ENCODE measurements at places on chromosomes 2 and 18. TPM values are rescaled to one million over a fixed set of nuclear protein-coding genes. Genes with fewer than 3 reads are reported as not detected.

DNA sequence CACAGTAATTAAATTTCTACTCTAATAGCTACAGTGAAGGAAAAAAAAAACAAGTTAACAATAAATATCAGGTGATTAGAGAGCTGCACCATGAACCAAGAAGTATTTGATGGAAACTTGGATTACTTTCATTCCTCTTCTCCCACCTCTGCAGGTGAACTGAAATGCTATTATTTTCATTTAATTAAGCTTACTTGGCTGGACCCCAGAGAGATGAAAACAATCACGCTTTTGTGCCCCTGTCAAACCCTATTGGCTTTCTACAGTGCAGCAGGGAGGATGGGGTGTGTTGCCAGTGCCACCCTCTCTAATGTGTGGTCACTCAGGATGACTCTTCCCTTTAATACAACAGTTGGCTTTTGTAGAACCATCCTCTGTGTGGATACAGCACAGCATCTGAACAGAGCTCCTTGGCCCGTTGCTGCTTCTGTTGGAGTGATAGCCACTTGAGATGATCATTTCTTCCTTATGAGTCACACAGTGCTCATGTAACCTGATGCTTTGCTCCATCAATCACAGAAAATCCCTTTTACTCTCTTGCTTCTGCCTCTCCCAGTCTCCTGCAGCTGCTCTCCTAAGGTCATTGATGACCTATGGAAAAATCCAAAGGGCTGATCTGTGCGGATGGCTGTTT is 5.5 kb upstream of the ARL4C start:
- peaks cover 6% of the 10 kb centered on the region for H3K27me3 ChIP-seq
- no peak overlapping the region for H3K4me3 ChIP-seq
- DNase-seq = no peak
- no peaks in the 10 kb centered on the region for H3K36me3 ChIP-seq
- no peak overlapping the region for H3K27ac ChIP-seq

DNA sequence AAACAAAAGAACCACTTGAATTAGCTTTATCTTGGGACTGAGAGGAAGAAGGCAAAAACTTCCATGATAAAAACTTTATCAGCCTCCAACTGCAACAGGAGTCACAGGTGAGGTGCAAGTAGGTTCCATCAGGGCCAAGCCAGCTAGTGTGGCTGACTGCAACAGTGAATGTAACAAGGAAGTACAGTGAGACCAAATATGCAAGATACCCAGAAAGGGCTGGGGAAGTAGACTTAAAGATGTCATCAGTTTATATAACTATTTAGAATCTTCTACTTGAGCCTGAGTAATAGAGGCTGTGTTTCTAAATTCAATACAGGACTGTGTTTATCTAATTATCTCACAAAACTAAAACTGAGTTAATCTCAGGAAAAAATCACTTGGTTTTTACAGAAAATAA is 14.8 kb downstream of the PLEKHM3 start:
- no peak overlapping the region for H3K27ac ChIP-seq
- no peaks in the 10 kb centered on the region for H3K4me1 ChIP-seq
- no peak overlapping the region for H3K4me3 ChIP-seq

GRCh38 chr2:226211439-226211838 is 588.2 kb downstream of the IRS1 start:
- H3K36me3 ChIP-seq = no peaks in the 10 kb centered on the region
- no peak overlapping the region for H3K27ac ChIP-seq
- H3K4me3 ChIP-seq = no peak overlapping the region
- no peaks in the 10 kb centered on the region for H3K27me3 ChIP-seq
- DNase-seq = no peak

DNA sequence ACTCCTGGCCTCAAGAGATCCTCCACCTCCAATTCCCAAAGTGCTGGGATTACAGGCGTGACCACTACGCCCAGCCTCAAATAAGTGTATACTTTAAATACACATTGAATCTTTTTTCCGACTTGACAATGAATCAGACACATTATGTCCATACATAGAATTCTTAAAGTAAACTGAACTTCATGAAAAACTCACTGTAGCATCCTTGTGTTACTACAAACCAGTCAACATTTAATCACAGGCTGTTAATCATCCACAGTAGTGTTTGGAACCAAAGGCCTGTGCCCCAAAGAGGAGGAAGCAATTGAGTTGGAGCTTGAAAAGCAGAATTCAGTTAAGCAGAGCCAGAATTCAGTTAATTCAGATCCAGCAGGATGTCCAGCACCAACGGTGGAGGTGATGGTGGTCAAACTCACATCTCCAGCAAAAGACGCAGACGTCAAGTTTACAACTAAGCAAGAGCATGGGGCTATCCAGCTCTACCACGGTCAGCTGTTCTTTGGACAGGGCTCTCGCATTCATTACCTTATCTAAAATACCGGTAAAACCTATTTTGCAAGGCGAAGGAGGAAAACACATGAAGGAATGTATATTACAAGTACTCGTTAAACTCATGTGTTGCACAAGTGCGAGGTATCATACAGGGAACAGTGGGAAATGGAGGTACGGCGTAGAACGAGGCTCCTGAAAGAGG is 1.2 kb downstream of the SLC39A6 start:
- peaks cover 10% of the 10 kb centered on the region for H3K27me3 ChIP-seq
- DNase-seq = no peak
- H3K4me3 ChIP-seq = peak overlapping the region; percentile 97
- peaks cover 4% of the 10 kb centered on the region for H3K36me3 ChIP-seq
- peak overlapping the region; percentile 87 for H3K27ac ChIP-seq

PARD3B gene
- 0.66 TPM for total RNA-seq

DNA sequence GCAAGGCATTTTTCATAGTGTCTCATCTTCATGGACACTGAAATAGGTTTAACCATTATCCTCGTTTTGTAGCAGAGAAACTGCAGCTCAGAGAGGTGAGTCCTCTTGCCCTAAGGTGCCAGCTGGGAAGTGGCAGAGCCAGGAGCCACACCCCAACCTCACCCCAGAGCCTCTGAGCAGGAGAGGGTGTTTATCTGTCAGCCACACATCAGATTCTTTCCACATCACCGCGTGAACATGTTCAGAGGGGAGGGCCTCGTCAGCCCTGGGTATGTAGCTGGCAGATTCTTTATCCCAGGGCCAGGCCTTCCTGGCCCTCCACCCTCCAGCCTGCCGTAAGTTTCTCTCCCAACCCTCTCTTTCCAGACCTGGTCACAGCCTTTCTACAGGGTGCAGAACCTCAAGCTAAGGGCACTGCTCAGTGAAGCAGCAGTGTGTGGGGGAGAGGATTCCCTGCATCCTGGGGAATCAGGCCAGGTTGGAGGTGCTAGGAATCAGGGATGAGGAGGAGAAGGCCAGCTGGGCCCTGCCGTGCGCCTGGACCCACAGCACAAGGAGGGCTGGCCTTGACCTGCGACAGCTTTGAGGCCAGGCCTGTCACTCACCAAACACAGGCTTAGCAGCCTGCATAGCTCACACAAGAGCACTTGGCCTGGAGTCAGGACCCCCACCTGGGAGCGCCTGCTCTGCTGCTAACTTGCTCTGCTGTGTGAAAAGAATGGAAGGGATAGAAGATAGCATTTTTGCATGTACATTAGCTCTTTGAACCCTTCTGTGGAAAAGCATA is 111.3 kb upstream of the MCFD2 start:
- no peaks in the 10 kb centered on the region for H3K36me3 ChIP-seq
- H3K4me1 ChIP-seq = peaks cover 6% of the 10 kb centered on the region
- no peak overlapping the region for H3K4me3 ChIP-seq
- H3K27ac ChIP-seq = no peak overlapping the region
- H3K27me3 ChIP-seq = peaks cover 4% of the 10 kb centered on the region
- DNase-seq = no peak

- H3K4me3 ChIP-seq = peak overlapping the region; percentile 45
- peak overlapping the region; percentile 31 for H3K27ac ChIP-seq
- peaks cover 33% of the 10 kb centered on the region for H3K4me1 ChIP-seq
- peaks cover 9% of the 10 kb centered on the region for H3K36me3 ChIP-seq
- H3K27me3 ChIP-seq = peaks cover 26% of the 10 kb centered on the region
- no peak for DNase-seq
Measured at GRCh38 chr2:218895759-218896500, 15.3 kb downstream of the WNT10A start.

DNA sequence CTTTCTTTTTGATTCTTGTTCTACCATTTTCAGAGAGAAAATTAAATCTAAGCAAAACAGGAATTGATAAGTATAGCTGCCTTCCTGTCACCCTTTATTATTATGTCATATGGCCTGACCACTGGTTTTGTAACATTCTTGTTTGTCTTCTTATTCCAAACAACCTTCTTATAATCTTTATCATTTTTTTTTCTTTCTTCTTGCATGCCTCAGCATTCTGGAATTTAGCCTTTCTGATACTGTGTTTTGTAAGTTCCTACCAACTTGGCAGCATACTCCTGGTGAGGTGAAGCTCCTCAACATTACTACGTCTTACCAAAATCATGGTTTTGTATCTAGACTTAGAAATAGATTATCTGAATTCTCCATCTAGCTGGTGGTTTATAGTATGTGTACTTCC is 199.2 kb downstream of the CAMKMT start:
- H3K4me1 ChIP-seq = no peaks in the 10 kb centered on the region
- no peak for DNase-seq
- no peaks in the 10 kb centered on the region for H3K27me3 ChIP-seq
- no peak overlapping the region for H3K4me3 ChIP-seq
- H3K36me3 ChIP-seq = no peaks in the 10 kb centered on the region
- H3K27ac ChIP-seq = no peak overlapping the region

DNA sequence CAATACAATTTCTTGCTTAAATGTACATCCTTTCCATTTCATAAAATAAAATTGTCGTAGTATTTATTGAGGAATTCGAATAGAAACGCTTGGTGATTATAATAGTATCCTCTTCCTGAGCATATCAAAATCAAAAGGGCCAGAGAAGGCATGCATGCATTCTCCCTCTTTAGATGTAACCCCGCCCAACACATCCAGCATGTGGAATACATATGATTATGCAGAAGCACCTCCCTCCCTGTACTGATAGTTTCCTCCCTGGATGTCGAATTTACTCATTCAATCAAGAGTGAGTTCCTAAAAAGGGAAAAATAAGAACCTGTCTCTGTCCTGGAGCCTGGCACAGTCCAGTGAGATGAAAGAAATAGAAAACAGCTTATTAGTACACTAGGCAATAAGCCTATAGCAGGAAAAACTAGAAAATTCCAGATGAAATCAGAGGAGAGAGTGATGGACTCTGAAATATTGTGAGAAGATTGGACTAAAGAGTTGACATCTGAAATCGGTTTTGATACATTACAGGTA is 262.9 kb downstream of the RDH14 start:
- no peak for DNase-seq
- peaks cover 4% of the 10 kb centered on the region for H3K4me1 ChIP-seq
- no peaks in the 10 kb centered on the region for H3K27me3 ChIP-seq

IL36RN gene
- not detected for total RNA-seq
